Activated CD4-positive, alpha-beta T cell treated with anti-CD3 and anti-CD28 coated beads, Interleukin-2, Interleukin-4, amounts not matched to agents 100 ng/mL and 50 ng/mL, durations not matched to agents 16 hours and 8 hours (primary cell): ENCODE measurements at places on chromosomes 13 and 19.

DNA sequence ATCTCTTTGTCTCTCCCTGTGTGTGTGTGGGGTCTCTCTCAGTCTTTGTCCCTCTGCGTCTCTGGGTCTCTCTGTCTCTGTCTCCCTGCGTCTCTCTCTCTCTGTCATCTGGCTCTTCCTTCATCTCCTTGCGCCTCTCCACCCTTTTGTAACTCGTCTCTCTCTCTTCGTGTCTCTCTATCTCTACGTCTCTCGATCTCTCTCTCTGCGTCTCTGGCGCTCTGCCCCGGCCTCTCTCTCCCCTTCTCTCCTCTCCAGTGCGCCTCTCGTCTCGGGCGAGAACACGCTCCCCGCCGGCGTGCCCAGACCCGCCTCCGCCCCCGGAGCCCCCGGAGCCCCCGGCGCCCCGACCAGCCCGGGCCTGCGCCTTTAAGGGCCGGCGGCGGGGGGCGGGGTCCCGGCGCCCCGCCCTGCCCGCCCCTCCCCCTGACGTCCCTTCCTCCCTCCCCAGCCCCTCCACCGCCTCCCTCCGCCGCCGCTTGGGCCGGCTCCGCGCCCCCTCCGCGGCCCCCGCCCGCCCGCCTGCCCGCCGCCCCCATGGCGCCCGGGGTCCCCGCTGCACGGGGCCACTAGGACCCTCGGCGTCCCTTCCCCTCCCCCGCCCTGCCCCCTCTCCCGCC, at the start of gene MARK4:
Gene MARK4 (plus strand): TSS at position 440 of the 620 bp plus-strand sequence. CDS start 318 bp downstream, outside the sequence.
- peak; percentile 26 for DNase-seq

DNA sequence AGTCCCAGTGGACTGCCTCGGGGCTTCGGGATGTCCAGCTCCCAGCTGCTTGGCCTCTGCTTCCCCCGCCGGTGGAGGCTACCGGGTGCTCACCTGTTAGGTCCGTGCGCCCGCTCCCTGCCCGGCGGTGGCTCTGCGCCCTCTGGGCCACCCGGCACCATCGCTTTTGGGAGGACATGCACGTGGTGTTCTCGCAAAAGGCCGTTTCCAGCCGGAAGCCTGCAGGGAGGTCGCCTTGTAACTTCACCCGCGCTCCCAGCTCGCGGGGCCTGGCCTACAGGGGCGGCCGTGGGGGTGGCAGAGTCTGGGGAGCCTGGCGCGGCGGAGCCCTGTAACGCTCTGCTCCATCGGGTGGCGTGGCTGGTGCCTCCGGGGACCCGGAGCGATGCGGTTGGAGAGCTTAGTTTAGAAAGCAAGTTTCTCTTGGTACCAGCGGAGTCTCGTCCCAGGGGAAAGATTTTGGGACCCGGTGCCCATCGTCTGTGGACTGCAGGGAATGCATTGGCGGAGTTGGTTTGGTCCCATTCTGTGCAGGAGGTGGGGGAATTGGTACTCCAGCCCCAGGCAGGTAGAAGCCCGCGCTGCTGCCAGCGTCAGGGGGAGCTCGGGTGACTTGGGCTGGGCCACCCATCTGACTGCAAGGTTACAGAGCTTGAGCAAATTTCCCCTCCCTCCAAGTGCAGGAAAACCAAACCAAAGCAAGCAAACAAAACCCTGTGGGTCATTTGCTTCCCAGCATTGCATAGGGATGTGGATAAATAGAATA, 673 bp downstream of the SPATA13 start:
- peak; percentile 42 for DNase-seq

DNA sequence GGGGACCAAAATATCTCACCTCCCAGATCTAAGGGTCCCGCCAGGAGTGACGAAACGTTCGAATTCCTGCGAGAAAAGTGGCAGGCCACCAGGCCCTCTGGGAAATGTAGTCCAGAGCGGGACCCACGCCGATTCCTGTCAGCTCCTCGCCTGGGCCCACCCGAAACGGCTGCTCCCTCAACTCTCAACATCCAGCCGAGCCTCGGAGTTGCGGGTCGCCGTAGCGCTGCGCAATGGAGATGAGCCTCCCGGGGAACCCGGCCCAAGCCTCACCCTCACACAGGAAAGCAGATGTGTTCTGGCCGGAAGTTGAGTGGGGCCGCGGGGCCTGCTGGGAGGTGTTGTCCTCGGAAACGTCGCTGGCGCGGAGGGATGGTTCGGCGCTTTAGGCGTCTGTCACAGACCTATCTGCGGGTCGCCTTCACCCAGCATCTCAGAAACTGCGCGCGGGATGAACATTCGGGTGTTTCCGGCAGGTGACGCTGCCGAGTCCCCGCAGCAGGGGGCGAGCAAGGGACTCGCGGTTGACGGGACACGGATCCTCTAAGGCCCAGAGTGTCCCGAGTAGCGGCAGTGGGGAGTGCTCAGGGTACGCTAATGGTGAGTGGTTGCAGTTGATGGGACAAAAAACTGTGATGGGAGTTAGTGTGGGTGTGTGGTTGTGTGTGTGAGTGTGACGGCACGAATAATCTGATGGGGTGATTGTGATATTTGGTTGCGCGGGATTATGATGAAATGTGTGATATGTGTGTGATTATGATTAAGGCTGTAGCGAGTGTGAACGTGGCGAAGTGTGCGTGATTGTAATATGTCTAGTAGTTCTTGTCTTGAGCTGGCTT, at the start of the genes ZNF568 and ZNF829:
Gene ZNF568 (plus strand): TSS at position 341 of the 839 bp plus-strand sequence. CDS start 6,439 bp downstream, outside the sequence.
Gene ZNF829 (minus strand): TSS at position 300 of the 839 bp plus-strand sequence. CDS start 1,124 bp downstream, outside the sequence.
- DNase-seq: peak; percentile 88

GRCh38 chr13:24166561-24166960, 6.0 kb downstream of the SPATA13 start:
- DNase-seq: no peak

GRCh38 chr19:5200844-5201243, 139.8 kb downstream of the PTPRS start:
- DNase-seq: no peak

- DNase-seq: peak; percentile 74
Measured at GRCh38 chr19:39679056-39679790, 23.5 kb downstream of the LGALS16 start.

DNA sequence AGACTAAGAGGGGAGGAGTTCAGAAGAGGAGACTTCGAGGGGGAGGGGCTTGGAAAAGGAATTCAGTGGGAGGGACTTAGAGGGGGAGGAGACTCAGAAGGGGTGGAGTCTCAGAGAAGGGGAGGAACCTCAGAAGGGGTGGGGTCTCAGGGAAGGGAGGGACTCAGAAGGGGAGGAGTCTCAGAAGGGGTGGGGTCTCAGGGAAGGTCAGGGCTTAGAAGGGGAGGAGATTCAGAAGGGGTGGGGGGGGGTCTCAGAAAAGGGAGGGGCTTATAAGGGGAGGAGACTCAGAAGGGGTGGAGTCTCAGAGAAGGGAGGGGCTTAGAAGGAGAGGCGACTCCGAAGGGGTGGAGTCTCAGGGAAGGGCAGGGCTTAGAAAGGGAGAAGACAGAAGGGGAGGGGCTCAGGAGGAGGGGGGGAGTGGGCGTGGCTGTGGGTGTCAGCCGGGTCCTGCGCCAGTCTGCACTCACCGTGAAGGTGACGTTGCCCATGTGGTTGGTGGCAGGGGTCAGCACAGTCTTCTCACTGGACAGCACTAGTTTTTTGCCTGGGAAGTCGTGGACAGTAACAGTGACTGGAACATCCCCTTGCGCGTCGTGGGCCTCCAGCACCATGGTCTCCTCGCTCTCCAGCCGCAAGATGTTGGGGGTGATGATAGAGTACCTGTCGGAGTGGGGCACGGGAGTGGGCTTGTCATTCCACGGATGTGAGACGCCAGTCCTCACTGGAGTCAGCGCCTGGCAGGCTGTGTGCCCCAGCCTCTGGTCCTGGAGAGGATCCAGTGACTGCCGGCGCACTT, 1.5 kb downstream of the C3 start:
- no peak for DNase-seq

- DNase-seq: no peak
Measured at GRCh38 chr13:23349161-23349897, 84.2 kb downstream of the SACS start.

DNA sequence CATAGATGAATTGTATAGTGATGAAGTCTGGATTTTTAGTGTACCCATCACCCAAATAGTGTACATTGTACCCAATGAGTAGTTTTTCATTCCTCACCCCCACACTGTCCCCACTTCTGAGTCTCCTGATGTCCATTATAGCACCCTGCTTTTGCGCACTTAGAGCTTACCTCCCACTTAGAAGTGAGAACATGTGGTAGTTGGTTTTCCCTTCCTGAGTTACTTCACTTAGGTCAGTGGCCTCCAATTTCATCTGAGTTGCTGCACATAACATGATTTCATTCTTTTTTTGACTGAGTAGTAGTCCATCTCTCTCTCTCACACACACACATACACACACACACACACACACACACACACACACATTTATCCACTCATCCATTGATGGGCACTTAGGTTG, 43.2 kb upstream of the ALOX5AP start:
- DNase-seq: no peak

DNA sequence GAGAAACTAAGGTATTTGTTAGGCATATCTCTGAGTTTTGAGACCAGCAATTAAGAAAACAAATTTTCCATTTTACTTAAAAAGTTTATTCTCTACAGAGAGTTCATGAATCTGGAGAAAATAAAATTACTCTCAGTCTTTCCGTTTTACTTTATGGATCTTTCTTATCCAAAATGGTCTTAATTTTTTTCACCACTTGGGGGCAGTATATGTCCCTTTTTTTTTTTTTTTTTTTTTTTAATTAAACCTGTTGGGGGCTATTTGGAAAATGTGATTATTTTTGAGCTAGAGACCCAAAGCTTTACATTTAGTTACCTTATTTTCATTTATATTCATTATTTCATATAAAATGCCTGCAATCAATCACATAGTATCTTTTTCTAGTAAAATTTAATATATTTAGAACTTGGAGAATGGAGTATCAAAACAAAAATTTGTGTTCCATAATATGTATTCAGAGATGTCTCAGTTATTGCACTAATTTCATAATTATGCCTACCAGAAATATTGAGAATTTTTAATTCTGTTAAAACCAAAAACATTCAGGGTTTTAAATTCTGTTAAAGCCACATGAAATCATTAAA, 27.1 kb downstream of the PIBF1 start:
- no peak for DNase-seq

- no peak for DNase-seq
Measured at GRCh38 chr13:25756912-25757311, 294.9 kb downstream of the SHISA2 start.

DNA sequence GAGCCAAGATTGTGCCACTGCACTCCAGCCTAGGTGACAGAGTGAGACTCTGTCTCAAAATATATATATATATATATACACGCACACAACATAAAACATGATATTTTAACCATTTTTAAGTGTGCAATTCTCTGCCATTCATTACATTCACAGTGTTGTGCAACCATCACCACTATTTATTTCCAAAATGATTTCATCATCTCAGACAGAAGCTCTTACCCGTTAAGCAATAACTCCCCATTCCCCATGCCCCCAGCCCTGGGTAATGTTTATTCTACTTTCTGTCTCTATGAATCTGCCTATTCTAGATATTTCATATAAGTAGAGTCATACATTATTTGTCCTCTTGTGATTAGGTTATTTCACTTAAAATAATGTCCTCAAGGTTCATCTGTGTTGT, 20.3 kb downstream of the WDR88 start:
- no peak for DNase-seq

- no peak for DNase-seq
Measured at GRCh38 chr19:18775586-18776287, 15.4 kb downstream of the COMP start.

DNA sequence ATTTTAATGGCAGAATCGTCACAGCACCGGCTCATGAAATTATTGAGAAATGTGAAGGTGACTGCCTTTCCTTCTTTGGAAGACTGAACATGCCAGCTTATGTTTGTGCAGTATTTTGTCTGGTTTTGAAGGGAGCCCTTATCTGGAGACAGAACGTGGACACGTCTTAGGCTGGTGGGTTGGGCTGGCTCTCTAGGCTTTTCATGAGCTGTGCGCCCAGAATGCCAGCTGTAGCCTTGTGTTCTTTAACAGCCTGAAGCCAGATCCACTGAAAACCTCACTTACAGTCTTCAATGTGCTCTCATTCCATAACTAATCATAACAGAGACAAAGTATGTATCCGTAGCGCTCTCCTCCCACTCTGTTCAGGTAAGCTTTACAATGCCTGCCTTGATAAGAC, 184.4 kb upstream of the HTR2A start:
- DNase-seq: no peak

DNA sequence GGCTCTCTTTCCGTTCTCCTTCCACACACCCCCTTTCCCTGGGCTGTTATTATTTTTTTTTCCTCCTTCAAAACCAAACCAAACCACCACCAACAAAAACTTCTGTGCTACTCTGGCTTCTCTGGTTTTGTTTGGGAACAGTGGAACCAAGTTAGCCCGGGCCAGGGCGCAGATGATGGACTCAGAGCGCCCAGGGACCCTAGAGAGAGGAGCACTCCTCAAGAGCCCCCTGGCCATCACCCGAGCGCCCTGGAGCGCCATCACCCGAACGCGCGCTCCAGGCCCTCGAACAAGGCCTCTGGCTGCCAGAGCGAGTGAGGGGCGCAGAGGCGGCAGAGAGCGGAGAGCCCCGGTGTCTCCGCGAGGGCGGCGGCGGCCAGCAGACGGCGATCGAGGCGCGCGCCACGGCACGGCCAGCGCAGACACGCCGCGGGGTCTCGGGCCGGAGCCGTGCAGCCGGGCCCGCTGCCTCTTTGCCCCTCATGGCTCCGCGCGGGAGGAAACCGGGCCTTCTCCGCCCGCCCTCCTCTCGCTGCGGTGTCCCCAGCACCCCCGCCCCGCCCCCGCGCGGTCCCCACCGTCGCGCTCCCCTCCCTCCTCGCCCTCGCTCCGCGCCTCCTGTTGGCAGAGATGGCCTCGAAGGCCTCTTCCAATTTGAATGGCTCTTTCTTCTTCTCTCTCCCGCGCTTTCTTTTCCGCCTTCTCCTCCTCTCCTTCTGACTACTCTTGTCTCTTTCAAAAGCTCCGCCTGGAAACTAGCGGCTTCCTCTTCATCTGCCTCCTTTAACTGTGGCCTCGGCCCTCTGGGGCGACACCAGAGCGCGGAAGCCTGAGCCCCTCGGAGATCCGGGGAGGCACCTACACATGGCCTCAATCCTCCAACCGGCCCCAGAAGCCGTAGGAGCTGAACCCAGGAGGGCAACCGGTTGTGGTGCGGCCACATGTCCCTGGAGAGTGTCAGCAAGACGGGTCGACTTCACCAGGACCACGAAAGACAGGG, 4.1 kb upstream of the SOX1 start:
- DNase-seq: no peak

DNA sequence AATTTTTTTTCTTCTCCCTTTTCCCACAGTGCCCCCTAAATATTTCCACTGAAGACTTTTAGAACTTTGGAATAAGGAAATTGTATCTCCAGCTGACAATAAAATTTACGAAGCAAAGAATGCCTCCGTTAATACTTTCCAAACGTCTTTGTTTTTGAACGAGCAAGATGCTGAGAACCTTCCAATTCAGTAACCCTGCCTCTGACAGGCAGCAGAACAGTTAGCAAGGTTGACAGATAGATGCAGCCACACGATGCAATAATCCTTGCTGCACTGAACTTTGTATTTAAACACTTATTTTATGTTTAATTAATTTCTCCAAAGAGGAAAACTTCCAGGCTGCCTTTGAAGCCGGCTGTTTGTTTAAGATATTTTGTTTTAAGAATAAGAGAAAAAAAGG, 71.8 kb upstream of the TSHZ3 start:
- DNase-seq: no peak

- peak; percentile 92 for DNase-seq
Measured at GRCh38 chr19:13833330-13834243, 38.3 kb downstream of the ZSWIM4 start.
